ENCODE measurements at places on chromosomes 2 and 18.

- no peak for DNase-seq
Observed at GRCh38 chr2:45780541-45781463, 129.3 kb downstream of the PRKCE start.

- DNase-seq = no peak
Observed at GRCh38 chr2:144462266-144462665, 57.7 kb downstream of the ZEB2 start.

DNA sequence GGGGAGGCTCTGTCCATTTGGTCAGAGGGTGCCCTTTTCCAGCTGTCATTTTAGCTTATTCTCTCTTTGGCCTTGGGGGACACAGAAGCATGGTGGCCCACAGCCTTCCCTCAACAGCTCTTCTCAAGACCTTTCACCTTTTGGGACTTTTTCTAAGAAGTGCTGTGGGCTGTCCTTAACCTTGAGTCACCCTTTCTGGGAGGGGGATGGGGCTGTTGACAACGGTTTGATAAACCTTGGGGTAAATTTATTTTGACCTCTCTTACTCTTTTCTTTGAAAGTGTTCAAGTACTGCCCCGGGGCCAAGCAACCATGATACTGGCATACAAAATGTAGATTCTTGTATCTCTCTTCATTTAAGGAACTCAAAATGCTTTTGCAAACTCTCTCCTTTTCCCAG is 13.7 kb downstream of the IGFBP5 start:
- DNase-seq = no peak

DNA sequence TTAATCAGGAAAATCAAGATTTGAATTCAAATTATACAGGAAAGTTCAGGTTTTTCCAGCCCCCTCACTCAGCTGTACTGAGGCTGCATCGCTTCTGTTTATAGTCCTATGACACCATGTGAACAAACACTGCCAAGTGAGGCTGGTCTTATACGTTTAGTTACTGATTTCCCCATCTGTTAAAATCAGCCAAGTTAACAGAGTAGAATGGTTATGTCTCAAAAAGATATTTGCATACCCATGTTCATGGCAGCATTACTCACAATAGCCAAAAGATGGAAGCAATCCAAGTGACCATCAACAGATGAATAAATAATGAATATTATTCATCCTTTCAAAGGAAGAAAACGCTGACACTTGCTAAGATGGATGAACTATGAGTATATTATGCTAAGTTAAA is 43.8 kb downstream of the REEP1 start:
- no peak for DNase-seq

GRCh38 chr2:98333922-98334321 is 12.3 kb upstream of the CNGA3 start:
- no peak for DNase-seq

DNA sequence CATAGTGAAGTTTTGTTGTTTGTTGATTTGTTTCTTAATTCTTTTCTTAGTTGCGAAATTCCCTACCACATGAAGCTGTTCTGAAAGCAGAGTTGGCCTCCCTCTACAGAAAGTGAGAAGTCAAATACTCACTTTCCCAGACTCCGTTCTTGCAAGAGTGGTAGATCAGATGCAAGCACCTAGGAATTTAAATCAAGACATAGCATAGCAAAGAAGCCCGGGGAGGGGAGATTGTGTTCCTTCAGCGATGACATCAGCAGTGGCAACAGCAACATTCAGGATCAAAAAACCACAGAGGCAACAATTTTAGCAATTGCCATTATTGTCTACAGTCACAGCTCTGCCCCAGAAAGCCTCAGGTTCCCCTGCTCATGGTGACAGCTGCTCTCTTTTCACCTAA is 580.0 kb downstream of the RNF144A start:
- no peak for DNase-seq

GRCh38 chr2:60260639-60261296 is 292.7 kb downstream of the BCL11A start:
- peak; percentile 44 for DNase-seq

All from LoVo (cell line).